Fibroblast of mammary gland (primary cell): ENCODE measurements at places on chromosomes 5 and 9.

DNA sequence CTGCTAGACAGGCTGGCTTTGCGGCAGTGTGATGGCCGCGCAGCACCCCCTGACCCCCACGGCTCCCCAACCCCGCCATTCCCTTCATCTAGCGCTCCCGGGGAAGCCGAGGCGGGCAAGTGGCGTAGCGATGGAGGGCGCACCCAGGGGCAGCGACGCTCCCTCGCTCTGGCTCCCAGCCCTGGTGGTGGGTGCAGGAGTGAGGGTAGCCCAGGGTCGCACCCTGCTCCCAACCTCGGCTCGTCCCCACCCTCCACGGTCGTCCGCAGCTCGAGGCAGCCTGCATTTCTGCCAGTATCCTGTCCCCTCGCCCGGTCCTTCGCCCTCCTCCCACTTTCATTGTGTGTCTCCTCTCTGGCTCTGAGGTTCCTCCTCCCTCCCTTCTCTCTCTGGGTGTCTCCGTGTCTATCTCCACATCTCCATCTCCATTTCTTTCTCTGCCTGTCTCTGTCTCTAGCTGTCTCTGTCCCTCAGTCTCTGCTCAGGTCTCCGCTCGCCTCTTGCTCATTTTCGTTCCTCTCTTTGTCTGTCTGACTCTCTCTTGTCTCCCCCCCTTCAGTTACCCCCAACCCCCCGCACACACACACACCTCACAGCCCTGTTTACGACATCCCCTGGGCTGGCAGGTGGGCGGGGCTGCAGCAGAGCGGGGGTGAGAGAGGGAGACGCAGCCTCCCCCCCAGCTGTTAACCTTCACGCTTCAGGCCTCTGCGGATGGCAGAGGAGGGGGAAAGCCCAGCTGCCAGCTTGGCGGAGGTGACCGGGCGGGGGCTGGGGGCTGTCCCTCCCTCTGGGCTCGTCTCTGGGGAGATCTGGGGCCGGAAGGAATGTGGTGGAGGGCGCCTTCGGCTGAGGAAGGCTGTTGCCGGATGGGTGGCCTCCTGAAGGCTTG, 48.7 kb upstream of the PSD2 start:
- peak; percentile 57 for DNase-seq

- DNase-seq: no peak
Observed at GRCh38 chr9:2043881-2044462, 28.8 kb downstream of the SMARCA2 start.

DNA sequence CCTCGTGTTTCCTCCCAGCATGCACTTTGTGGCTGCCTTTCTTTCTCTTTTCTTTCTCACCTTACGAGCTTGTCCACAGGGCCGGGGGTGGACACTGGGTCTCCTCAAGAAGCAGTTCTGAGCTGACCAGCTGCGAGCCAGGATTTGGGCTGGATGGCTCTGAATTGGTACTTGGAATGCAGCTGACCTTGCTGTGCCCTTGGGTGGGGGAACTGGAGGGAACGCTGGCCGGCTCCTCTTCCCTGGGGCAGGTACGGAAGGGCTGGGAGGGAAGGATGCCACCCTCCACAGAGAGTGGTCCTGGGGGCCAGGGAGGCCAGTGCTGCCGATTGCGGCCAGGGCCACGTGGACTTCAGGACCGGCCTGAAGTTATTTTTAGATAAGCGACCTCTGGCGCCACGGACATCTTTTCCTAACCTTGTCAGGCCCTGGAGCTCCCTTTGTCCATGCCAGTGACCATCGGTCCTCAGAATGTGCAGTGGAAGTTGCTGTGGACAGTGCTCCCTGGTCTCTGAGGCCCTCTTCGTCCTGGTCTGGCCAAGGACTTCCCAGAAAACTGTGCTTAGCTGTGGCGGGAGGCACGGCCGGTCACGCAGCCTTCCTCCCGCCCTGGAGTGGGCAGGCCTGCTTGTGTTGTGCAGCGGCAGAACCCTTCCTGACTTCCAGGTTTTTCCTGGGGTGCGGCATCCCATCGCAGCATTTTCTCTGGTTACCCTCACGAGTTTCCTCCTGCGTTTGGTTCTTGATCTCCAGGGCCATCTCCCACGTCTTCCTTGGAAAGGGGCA, 13.5 kb upstream of the AHRR start:
- DNase-seq: no peak

DNA sequence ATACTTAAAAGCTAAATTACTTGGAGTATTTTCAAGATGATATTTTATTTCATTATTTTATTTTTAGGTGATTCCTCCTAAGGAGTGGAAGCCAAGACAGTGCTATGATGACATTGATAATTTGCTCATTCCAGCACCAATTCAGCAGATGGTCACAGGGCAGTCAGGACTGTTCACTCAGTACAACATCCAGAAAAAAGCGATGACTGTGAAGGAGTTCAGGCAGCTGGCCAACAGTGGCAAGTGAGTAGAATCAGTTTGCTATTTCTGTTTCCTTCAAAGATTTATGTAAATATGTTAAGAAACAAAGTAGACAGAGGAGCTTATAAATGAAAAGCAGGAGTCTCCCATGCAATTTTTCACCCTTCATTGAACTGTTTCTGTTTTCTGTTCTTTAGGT, 47.8 kb downstream of the KDM4C start:
- peak; percentile 74 for DNase-seq

DNA sequence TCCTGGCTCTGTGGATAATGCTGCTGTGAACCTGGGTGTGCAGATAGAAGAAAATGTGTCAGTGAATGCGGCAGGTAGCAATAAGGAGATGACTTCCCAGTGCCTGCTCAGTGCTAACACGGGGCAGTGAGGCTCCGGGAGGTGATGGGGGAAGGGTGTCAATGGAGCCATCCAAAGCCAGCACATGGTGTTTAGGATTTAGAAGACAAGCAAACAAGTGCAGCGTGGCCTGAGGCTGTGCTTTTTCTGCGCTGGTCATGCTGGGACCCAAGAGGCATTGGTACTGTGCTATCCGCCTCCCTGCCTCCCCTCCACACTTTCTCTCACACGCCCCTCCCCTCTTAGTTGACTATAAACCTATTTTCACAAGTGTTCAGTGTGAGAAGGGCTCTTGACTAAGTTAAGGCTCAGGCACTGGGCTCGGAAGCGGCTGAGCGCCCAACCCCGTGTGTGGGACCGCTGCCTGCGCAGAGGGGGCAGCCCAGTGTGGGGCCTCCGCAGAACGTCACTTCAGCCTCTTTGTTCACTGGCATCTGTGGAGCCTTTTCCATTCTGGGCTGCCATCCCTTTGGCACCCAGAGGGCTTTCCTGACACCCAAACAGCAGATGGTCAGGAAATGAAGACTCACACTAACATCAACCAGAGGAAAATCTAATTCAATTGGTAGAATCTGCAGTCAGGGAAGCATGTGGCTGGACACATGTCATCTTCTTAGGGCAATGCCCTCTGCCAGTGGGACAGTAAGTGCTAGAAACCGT, 21.8 kb upstream of the NINJ1 start:
- DNase-seq: no peak

DNA sequence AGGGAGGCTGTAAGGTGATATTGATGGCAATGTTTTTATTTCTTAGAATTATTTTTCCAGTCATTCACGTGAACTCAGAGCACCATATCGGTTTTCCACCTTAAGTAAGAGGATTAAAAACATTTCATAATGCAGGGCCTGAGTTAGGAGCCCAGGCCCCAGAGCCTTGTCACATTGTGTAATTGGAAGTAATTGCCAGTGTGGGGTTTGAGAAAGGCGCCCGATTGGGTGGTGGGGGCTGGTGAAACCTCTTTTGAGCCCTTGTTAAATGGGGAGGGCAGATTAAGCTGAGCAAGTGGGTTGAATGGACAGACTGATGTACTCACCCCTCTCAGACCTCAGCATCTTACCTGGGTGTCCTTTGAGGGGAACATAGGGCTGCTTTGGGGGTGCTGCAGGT, 116.7 kb upstream of the PITX1 start:
- DNase-seq: no peak

- DNase-seq: peak; percentile 43
Observed at GRCh38 chr5:164475339-164475977, 970.0 kb downstream of the MAT2B start.

DNA sequence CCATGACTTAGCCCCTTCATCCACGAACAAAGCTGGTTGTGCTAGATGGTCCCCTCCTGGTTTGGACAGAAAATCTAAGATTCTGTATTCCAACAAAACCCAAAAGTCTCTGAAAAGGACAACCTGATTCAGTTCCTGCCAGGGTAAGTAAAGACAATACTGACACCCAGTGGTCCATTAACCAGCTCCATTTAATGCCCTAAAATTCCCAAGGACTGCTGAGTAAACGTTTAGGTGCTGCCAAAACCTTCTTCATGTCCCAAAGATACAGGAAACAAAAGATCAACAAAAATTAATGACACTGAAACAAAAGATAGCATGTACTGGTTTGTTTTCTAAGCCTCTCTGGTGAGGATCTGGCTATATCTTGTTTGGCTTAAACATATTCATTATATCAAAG, 25.3 kb upstream of the PPP1R2B start:
- peak; percentile 59 for DNase-seq

GRCh38 chr9:2833096-2833495, 10.8 kb downstream of the PUM3 start:
- no peak for DNase-seq

DNA sequence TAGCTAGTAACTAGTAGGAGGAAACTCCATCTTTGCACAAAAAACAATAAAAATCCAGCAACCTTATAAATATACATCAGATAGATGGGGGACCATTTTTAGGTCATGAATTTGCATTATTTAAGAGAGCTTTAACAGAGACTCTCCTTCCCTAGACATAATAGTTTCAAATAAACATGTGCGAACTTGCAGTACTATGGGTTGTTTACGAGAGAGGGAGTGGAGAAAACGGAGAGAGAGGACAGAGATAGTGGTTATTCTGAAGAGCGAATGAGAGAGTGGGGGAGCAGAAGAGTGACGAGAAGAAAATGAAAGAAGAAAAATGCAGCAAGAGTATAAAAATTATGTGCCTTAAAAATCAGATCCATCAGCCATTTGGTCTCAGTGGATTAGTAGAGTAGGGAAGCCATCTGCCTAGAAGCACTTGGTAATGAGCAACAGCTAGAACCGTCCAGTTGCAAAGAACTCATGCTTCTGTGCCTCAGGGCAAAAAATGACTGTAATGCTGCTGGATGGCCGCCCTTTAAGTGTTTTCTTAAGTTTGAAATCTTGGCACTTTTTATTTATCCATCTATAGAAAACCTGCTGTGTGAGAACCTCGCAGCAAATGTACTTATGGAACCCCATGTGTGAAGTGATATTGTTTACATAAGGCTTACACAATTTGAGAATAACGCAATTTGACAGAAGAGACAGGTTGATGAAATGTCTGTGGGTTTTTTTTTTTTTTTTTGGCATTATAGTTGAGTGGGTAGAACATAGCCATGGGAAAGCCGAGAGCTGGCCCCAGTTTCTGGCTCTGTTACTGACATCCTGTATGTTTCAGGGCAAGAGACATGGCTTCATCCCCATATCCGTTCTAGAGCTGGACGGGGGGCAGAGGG, 95.6 kb upstream of the ZNF608 start:
- DNase-seq: no peak

- DNase-seq: peak; percentile 44
Observed at GRCh38 chr9:20353931-20354652, 268.2 kb downstream of the MLLT3 start.

DNA sequence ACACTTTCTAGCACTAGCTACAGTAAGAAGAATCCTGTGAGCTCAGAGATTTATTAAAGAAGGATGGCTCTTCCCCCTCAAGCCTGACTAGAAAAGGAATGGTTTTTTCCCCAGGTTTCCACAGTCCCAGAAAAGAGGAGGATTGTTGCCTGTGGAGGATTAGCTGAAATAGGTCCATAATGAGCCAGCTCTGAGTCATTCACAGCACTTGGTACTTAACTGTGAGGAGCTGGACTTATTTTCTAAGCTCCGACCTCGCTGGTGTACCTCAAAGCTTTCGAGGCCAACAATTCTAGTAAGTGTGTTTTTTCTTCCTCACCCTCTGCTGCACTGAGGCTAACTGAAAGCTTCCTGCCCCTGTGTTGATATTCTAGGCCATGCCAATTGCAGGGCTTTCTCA, 222.5 kb upstream of the IL12B start:
- DNase-seq: peak; percentile 67

GRCh38 chr5:143026380-143026779, 256.2 kb downstream of the ARHGAP26 start:
- no peak for DNase-seq

DNA sequence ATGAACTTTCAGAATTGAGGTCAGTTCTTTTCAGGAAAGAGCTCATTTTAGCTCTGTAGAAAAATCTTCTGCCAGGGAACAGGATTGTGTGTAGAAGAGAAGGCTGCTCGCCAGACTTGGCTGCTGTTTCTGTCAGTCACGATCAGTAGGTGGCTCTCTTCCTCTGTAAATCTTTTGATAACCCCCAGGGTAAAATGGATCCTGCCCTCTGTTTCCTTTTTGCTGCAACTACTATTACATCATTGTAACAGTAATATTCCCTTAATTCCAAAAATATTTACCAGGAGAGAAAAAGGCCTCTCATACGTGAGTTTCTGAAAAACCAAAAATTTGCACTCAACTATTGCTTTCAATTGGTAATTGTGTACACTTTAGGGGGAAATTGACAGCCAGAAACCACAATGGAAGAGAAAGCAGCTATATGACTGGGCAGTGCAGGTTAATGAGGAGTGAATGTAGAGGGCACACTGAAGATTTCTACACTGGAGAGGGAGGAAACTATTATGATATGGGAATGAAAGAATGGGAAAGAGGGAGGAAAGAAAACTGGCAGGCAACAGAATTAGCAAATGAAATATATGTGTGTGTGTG, 12.3 kb downstream of the IFNA21 start:
- peak; percentile 30 for DNase-seq

DNA sequence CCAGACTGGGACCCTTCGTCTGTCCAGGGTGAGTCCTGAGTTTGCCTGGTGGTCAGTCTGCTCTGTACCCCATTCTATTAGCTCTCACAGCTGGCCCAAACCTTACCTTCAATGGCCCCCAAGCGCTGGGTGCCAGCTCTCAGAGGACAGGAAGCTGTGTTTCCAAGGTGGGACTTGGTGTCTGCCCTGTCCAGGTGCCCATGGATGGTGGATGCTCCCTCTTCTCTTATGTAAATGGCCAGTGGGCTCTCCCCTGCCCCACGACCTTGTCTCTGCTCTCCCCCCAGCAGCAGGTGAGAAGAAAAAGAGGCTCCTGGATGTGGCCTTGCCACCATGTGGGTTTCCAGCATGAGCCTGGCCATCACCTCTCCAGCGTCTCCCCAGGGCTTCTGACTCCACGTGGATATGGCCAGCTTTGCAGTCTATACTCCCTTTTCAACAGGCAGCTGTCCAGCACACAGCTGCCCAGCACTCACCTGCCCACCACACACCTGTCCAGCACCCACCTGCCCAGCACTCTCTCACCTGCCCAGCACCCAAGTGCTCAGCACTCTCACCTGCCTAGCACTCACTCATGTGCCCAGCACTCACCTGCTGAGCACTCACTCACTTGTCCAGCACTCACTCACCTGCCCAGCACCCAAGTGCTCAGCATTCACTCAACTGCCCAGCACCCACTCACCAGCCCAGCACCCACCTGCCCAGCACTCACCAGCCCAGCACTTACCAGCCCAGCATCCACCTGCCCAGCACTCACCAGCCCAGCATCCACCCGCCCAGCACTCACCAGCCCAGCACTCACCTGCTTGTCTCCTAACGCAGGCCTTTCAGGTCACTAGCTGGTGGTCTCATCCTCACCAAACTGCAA, 136.2 kb upstream of the IRX2 start:
- DNase-seq: no peak
